Common myeloid progenitor, CD34-positive (primary cell): ENCODE measurements at places on chromosomes 7 and 10.
A peak's percentile ranks its signal among the peaks of the same experiment; 100 is the strongest.

- no peak for DNase-seq
These were observed 12.2 kb downstream of the PDCD4 start for GRCh38 chr10:110883924-110884323.

DNA sequence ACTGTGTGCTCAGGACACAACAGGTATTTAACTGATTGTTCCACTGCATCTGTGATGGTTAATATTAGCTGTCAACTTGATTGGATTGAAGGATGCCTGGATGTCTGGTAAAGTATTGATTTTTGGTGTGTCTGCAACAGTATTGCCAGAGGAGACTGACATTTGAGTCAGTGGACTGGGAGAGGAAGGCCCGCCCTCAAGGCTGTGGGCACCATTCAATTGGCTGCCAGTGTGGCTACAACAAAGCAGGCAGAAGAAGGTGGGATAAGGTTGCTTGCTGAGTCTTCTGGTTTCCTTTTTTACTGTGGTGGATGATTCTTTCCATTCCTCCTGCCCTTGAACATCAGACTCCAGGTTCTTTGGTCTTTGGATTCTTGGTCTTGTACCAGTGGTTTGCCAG lies 137.1 kb upstream of the FAM13C start:
- DNase-seq: no peak

DNA sequence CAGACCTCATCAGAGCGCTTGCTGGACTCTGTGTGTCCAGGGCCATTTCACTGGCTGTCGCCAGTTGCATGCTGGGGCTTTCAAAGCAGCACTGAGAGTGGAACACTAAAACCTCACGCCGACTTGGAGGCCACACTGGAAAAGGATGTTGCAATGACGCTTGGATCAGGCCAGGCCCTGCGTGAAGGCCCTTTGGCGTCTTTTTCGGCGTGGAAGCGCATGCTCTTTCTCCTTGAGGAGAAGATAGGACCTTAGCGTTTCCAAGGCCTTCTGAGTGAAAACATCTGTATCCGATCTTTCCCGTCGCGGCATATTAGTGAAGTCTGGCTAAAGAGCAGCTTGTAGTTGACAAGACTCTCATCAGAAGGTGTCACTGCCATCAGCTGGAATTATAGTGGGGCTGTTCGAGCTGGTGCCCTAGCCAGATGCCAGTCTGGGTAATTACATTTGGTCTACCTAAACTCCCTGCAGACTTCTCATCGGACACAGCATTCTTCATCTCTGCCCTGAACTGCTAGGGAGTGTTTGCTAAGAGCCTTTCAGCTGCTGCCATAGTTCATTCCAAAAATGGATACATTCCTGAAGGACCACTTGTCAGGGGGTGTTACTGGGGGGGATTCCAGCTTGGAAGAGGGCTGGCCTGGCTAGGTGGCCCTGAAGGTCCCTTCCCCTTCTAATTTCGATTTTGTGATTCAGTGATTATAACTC lies 167.7 kb upstream of the TCF7L2 start:
- no peak for DNase-seq

- DNase-seq: no peak
These were observed 57.5 kb downstream of the LCOR start for GRCh38 chr10:96889415-96890171.

GRCh38 chr10:6513476-6513875 lies 66.6 kb downstream of the PRKCQ start:
- DNase-seq: no peak

DNA sequence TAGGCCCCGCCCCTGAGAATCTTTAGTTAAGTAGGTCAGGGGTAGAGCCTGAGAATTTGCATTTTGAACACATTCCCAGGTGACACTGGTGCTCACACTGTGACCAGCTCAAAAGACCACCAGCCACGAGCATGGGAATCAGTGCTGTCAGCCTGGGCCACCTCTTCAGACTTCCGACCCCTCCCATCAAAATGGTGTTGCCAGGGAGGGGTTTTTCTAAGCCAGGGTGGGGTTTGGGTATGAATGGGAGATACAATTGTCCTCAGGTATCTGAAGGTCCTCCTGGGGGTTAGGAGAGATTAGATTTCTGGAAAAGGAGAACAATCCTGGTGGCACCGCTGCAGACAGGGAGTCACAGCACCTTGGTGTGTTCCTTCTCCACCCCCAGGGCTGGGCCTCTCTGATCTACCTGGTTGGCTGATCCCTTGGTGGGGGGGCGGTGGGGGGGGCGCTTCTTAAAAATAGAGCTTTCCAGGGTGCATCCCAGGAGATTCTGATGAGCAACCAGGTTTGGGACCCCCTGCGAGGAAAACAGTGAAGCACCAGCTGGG lies 111.5 kb upstream of the ANLN start:
- DNase-seq: no peak

- DNase-seq: no peak
These were observed 23.0 kb downstream of the ADGRA1 start for GRCh38 chr10:133110609-133111275.

DNA sequence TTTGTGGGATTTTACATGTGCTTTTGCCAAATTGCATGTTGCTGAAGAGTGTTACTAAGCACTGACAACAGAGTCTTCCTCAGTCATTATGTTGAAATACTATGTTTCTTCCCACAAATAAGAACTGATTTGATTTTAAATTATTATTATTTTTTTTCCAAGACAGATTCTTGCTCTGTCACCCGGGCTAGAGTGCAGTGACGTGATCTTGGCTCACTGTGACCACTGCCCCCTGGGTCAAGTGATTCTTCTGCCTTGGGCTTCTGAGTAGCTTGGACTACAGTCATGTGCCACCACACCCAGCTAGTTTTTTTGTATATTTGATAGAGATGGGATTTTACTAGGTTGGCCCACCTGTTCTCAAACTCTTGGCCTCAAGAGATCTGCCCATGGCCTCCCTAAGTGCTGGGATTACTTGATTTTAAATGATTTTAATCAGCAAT lies 42.3 kb downstream of the MINPP1 start:
- DNase-seq: no peak

DNA sequence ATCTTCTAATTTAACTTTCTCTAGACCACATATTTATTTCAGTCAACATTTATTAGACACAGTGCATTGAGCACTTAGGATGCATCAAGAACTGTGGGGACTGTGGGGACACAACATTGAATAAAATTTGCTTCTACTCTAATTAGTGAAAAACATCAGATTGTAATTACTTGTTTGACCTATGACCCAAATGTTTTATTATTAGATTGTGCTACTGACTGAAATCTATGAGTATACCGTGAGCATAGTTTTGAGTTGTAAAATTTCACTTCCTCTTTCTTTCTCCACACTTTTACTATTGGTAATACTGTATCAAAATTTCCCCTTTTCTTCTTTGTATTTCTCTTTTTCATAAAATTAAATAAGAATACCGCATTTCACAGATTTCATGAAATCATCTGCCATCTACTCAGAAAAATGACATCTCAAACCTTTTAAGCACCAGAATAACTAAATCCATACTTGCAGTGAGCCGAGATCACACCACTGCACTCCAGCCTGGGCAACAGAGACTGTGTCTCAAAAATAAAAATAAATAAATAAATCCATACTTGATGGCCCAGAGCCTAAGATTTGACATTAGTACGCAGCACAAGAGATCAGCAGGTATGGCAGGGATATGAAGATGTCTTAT lies 25.4 kb upstream of the INPP5F start:
- peak; percentile 33 for DNase-seq

GRCh38 chr7:7672545-7673239 lies 32.1 kb downstream of the UMAD1 start:
- no peak for DNase-seq

DNA sequence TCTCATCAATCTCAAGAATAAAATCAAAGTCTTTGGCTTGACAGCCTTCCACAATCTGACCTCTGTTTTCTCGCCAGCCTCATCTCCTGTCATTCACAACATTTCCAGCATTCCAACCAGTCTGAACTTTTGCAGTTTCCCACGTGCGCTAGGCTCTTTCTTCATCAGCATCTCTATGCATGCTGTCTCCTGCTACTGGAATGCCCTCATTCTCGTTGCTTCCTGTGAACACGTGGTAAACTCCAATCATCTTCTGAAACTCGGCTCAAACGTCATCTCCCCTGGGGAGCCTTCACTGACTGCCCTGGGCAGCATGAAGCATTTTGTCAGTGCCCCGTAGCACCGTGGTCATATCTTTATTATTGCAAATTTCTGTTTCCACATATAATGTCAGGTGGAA lies 12.2 kb upstream of the RSBN1L start:
- DNase-seq: no peak

DNA sequence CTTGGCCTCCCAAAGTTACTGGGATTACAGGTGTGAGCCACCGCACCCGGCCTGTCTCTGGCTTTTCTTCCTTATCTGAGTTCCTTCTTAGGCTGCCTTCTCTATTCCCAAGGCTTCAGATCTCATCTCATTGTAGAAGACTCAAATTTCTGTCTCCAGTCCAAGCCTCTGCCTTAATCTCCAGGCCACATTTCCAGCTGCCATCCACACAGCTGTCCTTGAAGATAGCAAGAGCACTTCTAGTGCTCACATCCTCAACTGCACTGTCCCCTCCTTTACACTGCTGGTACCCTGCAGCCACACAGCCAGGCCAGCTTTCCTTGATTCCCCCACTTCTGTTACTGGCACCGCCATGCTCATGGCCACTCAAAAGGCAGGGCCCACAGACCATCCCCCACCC lies 35.6 kb downstream of the POLL start:
- peak; percentile 23 for DNase-seq

DNA sequence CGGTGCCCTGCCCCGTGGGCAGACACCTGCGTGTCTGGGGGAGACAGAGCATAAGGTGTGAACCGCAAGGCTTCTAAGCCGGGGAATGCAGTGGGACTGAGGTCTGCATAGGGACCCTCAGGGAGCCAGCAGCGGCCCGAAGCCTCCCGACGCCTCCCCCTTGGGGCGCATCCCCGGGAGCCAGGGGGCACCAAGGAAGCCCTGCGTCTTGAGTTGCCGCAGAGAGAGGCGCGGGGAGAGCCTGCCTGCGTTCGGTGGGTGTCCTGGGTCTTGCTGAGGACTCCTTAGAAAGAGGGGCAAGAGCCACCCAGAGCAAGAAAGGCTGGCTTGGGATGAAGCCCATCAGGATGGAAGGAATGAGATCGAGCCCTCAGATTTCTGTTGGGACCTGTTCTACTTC lies 18.2 kb upstream of the UNCX start:
- no peak for DNase-seq

GRCh38 chr7:116097365-116098009 lies 66.9 kb upstream of the TFEC start:
- peak; percentile 17 for DNase-seq

GRCh38 chr10:4678951-4679671 lies 146.9 kb upstream of the AKR1E2 start:
- DNase-seq: no peak

DNA sequence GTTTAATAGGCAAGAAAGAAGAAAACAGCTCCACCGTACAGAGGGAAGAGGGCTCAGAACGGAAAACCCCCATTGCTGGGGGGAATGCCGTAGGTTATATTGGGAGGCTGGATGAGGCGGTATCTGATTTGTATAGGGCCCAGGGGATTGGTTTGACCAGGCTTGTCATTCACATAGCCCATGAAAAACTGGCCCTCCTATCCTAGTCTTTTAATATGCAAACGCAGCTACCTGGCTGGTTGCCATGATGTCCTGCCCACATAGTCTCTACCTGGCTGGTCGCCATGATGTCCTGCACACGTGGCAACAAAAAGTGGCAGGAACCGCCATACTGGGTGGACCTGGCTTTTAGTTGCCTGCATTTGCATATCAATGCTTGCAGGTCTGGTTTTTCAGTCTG lies 84.7 kb downstream of the AUTS2 start:
- DNase-seq: no peak

- DNase-seq: no peak
These were observed 8.8 kb downstream of the CUX1 start for GRCh38 chr7:101826081-101826835.

GRCh38 chr10:106615081-106615480 lies 549.4 kb downstream of the SORCS1 start:
- no peak for DNase-seq

DNA sequence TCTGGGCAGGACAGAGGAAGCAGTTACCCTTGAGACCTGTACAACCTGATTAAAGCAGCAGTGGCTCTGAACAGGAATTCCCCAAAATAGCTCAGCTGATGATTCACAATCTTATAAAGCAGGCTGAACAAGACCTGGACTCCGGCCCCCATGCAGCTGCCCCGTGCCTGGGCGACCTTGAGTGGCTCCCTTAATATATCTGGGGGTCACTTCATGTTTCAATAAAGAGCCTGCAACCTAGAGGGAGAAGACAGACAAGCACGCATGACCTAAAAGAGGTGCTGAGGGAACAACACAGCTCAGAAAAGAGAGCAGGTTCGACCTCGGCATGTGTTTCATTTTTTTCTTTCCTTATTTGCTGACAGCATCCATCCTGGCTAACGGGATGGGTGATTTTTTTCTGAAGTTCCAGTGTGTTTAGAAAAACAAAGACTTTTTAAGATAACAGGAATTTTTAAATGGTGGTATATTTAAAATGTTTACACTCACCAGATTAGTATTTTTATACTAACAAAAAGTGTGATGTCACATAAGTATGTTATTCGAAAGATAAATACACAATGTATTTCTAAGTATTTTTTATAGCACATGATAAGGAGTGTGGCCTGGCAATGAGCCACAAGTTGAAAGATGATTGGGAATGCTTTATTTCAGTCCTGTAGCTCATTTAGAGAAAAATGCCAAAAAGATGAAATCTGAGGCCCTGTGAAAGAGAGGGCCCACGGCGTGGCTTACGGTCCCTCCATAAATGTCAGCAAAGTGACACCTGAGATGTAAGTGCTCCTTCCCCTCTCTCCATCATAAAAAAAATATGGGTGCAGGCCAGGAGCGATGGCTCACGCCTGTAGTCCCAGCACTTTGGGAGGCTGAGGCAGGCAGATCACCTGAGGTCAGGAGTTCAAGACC lies 161.3 kb downstream of the SLIT1 start:
- DNase-seq: no peak

DNA sequence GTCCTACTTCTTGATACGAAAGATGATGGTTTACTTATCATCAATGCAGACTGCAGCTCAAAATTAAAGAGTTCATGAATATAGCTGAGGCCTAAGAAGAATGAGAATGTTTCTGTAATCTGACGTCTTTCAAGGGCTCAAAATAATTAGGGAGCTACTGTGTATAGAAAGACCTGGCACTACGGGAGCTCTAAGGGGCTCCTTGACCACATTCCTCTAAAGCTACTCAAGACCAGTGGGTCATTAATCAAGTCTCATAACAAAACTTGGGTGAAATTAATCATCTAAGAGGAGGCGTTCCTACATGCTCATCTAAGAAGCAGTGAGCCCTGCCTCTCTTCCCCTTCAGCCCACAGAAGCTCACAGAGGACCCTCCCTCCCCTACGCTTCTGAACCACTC lies 863.8 kb upstream of the AUTS2 start:
- DNase-seq: no peak
